ENCODE measurements at places on chromosomes 6 and 20. TPM values are rescaled to one million over a fixed set of nuclear protein-coding genes. Genes with fewer than 3 reads are reported as not detected.

- H3K4me1 ChIP-seq: peaks cover 3% of the 10 kb centered on the region
- peak overlapping the region; percentile 90 for H3K27ac ChIP-seq
- no peaks in the 10 kb centered on the region for H3K27me3 ChIP-seq
- H3K36me3 ChIP-seq: no peaks in the 10 kb centered on the region
These were observed 117.0 kb downstream of the MYLK4 start for GRCh38 chr6:2633736-2634135.

- H3K27ac ChIP-seq: no peak overlapping the region
- no peak for DNase-seq
- no peaks in the 10 kb centered on the region for H3K27me3 ChIP-seq
These were observed 16.7 kb downstream of the ZNF292 start for GRCh38 chr6:87171938-87172633.

GRCh38 chr20:60138256-60139220 is 180.3 kb downstream of the CDH26 start:
- peak overlapping the region; percentile 67 for H3K4me3 ChIP-seq
- no peaks in the 10 kb centered on the region for H3K27me3 ChIP-seq
- H3K36me3 ChIP-seq: no peaks in the 10 kb centered on the region
- H3K27ac ChIP-seq: no peak overlapping the region
- no peak for DNase-seq

- H3K27me3 ChIP-seq: no peaks in the 10 kb centered on the region
- no peak overlapping the region for H3K27ac ChIP-seq
- DNase-seq: no peak
- no peaks in the 10 kb centered on the region for H3K4me1 ChIP-seq
- H3K36me3 ChIP-seq: no peaks in the 10 kb centered on the region
- H3K4me3 ChIP-seq: no peak overlapping the region
These were observed 253.3 kb upstream of the ECI2 start for GRCh38 chr6:4388675-4389074.

DNA sequence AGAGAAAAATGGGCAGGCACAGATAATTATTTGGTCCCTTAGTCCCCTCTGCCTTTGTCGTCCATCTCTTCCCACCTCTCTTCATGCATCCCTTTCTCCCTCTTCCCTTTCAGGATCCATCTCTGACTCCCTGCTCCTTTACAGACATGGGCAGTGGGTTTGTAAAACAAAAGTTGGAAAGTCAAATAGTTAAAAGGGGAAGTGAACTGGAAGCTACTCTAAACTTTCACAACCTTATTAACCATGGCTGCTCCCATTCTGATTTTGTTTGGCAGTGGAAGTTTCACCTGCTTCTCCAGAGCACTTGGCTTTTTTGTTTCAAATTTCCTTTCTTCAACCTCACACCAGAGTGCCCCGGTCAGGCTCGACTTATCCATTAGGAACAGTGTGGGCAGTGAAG is 1.2 kb downstream of the HLA-DQA2 start:
- DNase-seq: no peak
- no peak overlapping the region for H3K4me3 ChIP-seq
- no peaks in the 10 kb centered on the region for H3K36me3 ChIP-seq
- no peaks in the 10 kb centered on the region for H3K4me1 ChIP-seq
- no peak overlapping the region for H3K27ac ChIP-seq

DNA sequence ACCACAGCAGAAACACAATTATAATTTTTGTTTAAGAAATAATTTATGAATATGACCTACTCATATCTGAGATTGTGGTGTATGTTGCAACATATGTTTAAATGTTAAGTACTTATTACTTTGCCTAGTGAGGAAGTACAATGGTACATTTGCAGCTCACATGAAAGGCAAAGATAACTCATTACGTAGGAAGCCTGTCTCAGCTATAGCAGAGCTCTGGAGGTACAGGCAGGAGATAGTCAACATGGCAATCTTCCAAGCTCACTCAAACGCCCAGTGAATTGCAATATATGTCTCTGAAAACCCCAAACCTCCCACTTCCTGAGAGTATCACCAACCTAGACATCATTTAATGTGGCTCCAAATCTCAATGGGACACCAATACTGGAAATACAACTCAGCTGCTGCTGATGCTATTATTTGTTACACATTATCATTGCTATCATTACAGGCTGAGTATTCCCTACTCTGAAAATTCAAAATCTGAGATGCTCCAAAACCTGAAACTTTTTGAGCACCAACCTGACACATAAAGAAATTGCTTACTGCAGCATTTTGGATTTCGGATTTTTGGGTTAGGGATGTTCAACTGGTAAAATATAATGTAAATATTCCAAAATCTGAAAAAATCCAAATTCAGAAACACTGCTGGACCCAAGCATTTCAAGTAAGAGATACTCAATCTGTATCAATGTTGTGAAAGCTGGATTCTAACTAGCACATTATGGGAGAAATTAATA is 25.1 kb upstream of the GSTA4 start:
- H3K36me3 ChIP-seq: no peaks in the 10 kb centered on the region
- no peaks in the 10 kb centered on the region for H3K4me1 ChIP-seq
- DNase-seq: no peak
- no peak overlapping the region for H3K4me3 ChIP-seq
- H3K27me3 ChIP-seq: no peaks in the 10 kb centered on the region

- no peaks in the 10 kb centered on the region for H3K36me3 ChIP-seq
- no peak overlapping the region for H3K27ac ChIP-seq
- no peak overlapping the region for H3K4me3 ChIP-seq
These were observed 44.6 kb downstream of the MAK start for GRCh38 chr6:10793695-10794094.

GRCh38 chr6:121838842-121839241 is 403.4 kb downstream of the GJA1 start:
- H3K27ac ChIP-seq: no peak overlapping the region
- H3K4me1 ChIP-seq: peaks cover 4% of the 10 kb centered on the region
- DNase-seq: peak; percentile 29
- no peaks in the 10 kb centered on the region for H3K36me3 ChIP-seq
- no peak overlapping the region for H3K4me3 ChIP-seq

DNA sequence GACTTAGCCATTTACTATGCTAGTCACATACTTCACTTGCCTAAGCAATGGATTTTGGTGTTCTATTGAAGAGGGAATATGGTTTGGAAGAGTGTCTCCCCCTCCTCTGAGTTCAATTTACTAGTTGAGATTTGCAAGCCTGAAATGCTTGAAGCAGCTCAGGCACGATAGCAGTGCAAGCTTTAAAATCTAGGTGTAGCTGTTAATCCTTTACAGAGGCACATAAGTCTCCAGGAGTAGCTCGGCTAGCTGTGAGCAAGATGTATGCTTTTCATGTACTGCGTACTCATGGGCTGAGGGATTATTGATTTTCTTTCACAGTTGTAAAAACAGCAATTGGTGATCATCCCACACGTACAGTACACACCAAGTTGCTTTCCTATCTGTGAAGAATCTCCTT is 726 bp downstream of the FLRT3 start:
- H3K36me3 ChIP-seq: no peaks in the 10 kb centered on the region
- no peaks in the 10 kb centered on the region for H3K27me3 ChIP-seq
- no peaks in the 10 kb centered on the region for H3K4me1 ChIP-seq
- peak overlapping the region; percentile 62 for H3K27ac ChIP-seq

- H3K4me1 ChIP-seq: no peaks in the 10 kb centered on the region
- H3K36me3 ChIP-seq: no peaks in the 10 kb centered on the region
- no peak overlapping the region for H3K4me3 ChIP-seq
- no peak overlapping the region for H3K27ac ChIP-seq
- no peak for DNase-seq
These were observed 5.5 kb downstream of the CPXM1 start for GRCh38 chr20:2794866-2795447.

DNA sequence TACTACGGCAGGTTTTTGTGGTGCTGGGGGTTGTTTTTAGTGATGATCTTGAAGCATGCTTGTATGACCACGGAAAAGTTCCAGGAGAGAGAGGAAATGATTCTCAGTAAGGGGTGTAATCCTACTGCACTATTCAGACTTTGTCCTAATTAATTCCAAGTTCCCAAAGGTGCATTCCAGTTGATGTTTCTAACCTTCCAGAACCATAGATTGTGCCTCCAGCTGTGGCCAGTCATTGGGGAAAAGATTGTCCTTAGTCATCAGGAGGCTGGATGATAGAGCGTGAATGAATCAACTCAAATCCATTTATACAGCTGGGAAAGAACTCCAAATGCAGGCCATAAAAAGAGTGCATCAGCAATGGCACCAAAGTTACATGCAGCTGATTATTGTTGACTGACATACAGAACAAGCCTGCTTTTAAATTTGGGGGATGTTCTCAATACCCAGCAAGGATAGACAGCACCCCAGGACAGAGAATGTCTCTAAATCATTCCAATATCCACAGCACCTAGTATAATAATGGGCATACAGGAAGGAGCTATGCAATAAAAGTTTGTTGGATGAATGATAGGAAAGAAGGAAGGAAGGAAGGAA is 27.8 kb upstream of the PKHD1 start:
- no peak overlapping the region for H3K27ac ChIP-seq
- no peaks in the 10 kb centered on the region for H3K4me1 ChIP-seq
- no peak overlapping the region for H3K4me3 ChIP-seq
- no peaks in the 10 kb centered on the region for H3K27me3 ChIP-seq

DNA sequence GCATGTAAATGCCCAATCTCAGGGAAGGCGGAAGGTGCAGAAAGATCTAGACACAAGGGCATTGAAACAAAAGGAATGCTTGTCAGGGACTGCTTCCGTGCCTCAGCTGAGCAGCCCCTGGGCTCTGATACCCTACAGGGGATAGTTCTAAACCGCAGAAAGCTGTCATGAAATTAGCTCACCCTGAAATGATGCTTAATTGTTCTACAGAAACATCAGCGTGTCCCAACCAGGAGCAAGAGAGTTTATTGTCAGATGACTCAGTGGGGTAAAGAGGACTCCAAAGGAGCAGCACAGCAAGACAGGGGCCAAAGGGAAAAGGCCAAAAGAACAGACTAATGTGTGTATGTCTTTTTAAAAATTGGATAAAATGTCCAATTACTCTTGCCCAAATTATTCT is 258.4 kb upstream of the JARID2 start:
- no peak for DNase-seq
- H3K4me3 ChIP-seq: no peak overlapping the region
- H3K36me3 ChIP-seq: no peaks in the 10 kb centered on the region

DNA sequence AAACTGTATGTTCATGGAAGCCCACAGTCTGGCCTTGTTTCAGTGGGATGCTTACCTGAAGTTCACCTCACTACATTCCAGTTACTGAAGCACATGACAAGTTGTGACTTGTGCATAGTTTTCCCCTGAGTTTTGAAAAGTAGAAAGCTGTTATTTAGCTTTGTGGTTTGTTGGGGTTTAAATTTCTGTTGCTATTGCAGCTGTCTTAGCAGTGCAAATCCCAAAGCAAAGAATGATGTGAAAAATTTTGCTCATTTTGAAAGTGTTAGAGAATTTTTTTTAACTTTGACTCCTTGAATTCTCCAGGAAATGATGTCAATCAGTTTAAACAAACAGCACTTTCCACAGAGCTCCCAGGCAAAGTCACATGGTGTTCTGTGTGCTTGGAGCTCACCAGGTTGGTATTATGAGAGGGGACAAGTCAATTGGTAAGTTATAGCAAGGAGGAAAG is 268.4 kb downstream of the ADGRG6 start:
- peak overlapping the region; percentile 73 for H3K27ac ChIP-seq
- no peaks in the 10 kb centered on the region for H3K4me1 ChIP-seq
- DNase-seq: no peak
- H3K4me3 ChIP-seq: no peak overlapping the region
- no peaks in the 10 kb centered on the region for H3K27me3 ChIP-seq

GRCh38 chr6:34358389-34358905 is 34.0 kb downstream of the NUDT3 start:
- no peak for DNase-seq
- no peaks in the 10 kb centered on the region for H3K4me1 ChIP-seq
- no peaks in the 10 kb centered on the region for H3K27me3 ChIP-seq
- H3K4me3 ChIP-seq: no peak overlapping the region

DNA sequence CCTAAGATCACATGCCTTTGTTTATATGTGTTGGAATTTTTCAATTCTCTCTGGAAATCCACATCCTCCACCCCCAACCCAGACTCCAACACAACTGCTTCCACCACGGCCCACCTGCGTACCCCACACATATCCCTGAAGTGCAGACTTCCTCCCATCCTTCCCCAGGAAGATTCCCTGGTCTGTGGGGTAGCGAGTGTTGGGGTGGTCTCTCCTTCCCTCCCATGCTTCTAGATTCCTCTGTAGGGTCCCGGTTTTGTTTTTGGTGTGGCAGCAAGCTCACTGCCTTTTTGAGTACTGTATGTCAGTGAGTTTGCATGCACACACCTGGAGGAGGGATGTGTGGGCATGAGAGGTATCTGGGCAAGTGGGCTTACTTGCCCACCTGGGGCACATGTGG is 127.6 kb downstream of the MRPL14 start:
- no peak overlapping the region for H3K4me3 ChIP-seq
- no peaks in the 10 kb centered on the region for H3K36me3 ChIP-seq
- H3K27me3 ChIP-seq: no peaks in the 10 kb centered on the region

DNA sequence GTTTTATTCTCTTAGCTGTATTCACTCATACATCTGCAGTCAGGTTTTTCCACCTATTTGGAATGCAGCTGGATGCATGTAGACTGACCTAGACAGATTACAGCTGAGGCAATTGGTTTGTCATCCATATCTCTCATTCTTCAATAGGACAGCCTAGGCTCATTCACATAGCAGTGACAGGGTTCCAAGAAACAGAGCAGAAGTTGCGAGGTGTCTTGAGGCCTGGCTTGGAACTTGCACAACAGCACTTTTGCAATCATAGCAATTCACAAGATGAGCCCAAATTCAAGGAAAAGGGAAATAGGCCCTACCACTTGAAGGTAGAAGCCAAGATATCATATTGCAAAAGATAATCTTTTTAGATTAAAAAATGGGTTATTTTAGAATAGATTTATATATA is 508.9 kb upstream of the JAG1 start:
- no peaks in the 10 kb centered on the region for H3K27me3 ChIP-seq
- no peaks in the 10 kb centered on the region for H3K36me3 ChIP-seq
- DNase-seq: no peak

The SHLD1 gene
- total RNA-seq: 7.3 TPM

The TAP1 gene
- total RNA-seq: 28.7 TPM

The TCP11 gene
- 0.32 TPM for total RNA-seq

The LSM2 gene
- total RNA-seq: 39.7 TPM

The PHF10 gene
- total RNA-seq: 61.6 TPM

The SEMG2 gene
- 0.16 TPM for total RNA-seq

The F13A1 gene
- total RNA-seq: 357 TPM

Data from breast epithelium (tissue), 4 donors.